ENCODE measurements at places on chromosomes 1 and 21.

GRCh38 chr1:202105571-202106339 is 17.0 kb upstream of the GPR37L1 start:
- DNase-seq = no peak

DNA sequence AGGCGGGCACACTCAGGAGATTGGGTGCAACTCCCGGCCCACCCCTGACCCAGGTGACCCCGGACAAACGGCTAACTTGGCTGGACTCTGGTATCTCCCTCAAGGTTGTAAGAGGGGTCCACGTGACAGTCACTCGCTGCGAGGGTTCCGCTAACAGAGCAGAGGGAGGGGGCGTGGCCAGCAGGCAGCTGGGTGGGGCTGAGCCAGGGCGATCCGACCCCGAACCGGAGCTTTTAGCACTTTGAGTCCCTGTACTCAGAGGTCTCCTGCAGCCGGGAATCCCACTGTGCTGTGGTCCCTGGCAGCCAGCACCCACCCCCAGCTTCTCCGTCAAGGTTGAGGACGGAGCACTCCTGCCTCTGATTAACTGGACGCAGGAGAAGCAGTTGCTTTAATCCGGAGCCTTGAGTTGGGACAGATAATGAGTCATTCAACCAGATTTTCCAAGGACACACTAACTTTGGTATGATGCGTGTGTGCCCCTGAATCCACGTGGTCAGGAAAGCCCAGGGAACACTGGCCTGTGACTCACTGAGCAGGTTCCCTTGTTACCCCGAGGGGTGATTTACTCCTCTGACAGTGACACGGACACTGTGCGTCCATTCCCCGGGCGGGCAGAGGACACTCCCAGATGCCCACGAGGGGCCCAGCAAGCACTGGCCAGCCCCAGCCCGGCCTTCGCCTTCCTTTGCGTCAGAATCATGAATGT is 16.8 kb downstream of the TRPM2 start:
- DNase-seq = no peak

- no peak for DNase-seq
Observed at GRCh38 chr1:7753641-7754040, 17.5 kb upstream of the VAMP3 start.

- no peak for DNase-seq
Observed at GRCh38 chr1:182603646-182604174, 479 bp downstream of the RGS16 start.

DNA sequence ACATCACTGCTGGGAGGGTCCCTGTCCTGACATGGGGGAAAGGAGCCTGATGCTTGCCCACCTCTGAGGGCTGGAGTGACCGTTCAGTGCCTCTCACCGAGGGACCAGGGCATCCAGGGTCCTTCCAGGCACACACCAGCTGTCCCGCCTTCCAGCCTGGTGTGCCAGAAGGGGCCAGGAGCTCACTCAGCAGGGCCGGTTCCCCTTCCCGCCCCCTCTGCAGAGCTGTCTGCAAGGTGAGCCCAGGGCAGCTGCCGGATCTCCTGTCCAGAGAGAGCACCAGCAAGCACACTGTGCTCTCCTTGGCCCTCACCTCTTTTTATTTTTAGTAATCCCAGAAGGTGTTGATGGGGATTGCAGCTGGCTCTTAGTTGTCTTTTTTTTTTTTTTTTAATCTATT is 16.9 kb downstream of the H6PD start:
- no peak for DNase-seq

- DNase-seq = no peak
Observed at GRCh38 chr1:94227624-94228023, 9.8 kb downstream of the ARHGAP29 start.

DNA sequence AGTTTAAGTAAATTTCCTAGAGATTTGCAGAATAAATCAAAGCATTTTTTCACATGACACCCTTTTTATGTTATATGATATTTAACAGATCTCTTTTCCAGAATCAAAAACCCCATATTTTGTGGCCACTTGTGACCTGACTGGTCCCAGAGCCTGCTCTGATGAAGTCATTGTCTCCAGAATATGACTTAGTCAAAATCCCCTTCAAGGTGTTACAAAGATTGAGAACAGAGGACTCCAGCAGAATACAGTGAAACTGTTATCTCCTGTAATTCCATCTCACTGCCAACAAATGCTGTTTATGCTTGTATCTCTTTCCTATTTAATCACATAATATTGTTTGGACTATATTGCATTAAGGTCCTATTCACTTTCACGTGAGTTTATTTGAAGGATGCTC is 25.6 kb downstream of the RGS1 start:
- no peak for DNase-seq
